ENCODE measurements at places on chromosomes 5 and 9.

GRCh38 chr5:175378444-175379028 is 65.4 kb downstream of the DRD1 start:
- DNase-seq = no peak

DNA sequence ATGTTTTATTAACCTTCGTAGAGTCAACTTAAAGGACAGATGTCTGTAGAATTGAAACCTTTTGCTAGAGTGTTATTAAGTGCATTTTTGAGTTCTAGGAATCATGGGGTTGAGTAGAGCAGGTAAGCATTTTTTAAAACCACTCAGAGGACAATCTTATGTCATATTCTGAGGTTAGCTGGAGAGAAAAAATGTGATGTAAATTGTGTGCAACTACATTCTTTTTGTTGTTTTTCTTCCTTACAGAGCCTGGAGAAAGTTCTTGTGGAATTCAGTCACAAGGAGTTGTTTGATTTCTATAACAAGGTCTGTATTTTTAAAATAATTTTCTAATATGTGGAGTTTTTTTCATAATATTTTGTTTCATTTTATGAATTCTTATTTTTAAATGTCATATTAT is 206.4 kb downstream of the COMMD10 start:
- no peak for DNase-seq

GRCh38 chr9:101705135-101705661 is 33.2 kb downstream of the GRIN3A start:
- DNase-seq = peak; percentile 28

- DNase-seq = no peak
Measured at GRCh38 chr5:153456354-153456753, 34.1 kb upstream of the GRIA1 start.

DNA sequence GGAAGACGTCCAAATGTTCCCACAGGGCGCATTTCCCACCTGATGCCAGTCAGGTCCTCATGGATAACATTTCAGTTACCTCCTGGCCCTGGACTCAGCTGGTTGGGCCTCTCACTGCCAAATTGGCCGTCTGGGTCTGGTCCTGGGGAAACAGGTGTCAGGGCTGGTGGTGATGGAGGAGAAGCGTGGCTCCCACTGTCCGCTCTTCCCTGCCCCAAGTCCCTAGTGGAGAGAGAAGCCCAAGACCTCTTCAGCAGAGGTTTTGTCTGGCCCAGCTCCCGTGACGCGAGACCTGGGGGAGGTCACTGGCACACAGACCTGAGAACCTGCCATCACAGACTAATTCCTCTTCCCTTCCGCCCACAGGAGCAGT is 27.8 kb upstream of the PRDM12 start:
- no peak for DNase-seq

DNA sequence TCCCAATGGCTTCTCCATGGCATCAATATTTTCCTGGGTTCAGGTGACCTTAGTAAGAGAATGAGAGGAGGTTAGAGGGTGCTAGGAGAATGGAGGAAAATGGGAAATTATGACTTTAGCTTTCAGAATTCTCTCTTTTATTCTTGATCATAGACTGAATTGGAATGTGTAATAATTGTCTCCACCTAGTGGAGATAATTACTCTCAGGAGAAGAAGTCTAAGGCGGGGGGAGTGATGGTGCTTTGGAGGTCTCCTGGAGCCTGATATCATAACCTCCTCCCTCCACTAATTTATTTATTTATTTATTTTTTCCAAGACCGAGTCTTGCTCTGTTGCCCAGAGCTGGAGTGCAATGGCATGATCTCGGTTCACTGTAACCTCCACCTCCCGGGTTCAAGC is 221.3 kb downstream of the GRIA1 start:
- no peak for DNase-seq

- no peak for DNase-seq
Measured at GRCh38 chr5:170748951-170749471, 34.5 kb upstream of the GABRP start.

DNA sequence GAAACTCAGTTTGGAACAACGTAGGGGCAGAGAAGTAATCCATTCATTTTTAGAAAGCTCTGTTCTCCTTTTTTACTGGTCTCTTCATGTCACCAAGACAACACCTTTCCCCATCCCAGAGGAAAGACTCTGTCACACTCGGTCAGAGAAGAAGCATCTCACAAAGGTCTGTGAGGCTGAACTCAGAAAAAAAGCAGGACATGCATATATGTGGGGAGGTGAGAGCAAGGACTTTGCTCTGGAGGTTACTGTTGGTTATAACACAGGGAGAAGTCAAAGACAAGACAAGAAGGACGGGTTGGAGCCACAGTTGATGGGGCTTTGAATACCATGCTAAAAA is 19.2 kb upstream of the MTMR12 start:
- no peak for DNase-seq

GRCh38 chr9:137476856-137477255 is 17.7 kb upstream of the NSMF start:
- DNase-seq = no peak

GRCh38 chr5:168910874-168911273 is 331.7 kb upstream of the PANK3 start:
- no peak for DNase-seq

DNA sequence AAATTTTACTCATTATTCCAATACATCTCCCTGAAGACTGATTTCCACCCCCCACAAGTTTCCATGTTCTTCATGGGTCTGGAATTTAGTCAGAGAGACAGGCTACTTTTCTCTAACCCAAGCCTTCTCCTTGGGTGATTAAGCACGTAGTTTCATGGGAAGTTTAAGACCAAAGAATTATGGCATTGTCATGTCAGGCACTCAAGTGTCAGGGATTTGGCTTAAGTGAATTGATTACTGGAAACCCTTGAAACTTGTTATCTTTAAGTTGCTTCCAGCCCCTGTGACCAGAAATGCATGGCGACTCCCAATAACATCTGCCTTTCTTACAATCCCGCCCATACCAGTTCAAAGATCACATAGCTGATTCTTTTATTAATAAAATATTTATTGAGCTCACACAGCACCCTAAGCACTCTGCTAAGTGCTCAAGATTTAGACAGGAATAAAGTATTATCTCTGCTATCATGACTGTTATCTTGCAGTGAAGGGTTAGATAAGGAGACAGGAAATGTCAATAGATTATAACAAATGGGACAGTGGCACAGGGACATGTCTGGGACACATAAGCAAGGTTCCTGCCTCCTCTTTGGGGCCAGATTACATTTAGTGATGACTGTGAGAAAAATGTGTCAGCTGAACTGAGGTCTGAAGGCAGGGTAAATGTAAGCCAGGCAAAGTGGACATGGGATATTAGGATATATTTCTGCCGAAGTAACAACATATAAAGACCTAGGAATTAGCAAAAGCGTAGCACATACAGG is 241.2 kb upstream of the TNC start:
- DNase-seq = no peak

- DNase-seq = no peak
Measured at GRCh38 chr5:141313711-141314110, 6.9 kb downstream of the TAF7 start.

DNA sequence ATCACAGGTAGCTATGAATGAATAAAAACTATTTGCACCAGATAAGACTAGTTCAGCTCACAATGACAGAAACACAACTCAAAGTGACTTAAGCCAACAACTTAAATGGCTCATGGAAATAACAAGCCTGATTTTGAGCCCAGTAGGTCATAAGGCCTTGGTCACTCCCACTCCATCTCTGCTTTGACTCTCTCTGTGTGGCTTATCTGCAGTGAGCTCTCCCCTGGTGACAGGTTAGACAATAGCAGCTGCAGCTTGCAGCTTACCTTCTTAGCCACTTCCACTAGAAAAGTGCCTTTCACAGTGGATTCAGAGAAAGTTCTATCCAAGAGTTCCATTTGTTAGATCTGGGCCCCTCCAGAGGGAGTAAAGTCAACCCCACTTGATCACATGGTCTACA is 315.7 kb downstream of the RAB3C start:
- DNase-seq = no peak

DNA sequence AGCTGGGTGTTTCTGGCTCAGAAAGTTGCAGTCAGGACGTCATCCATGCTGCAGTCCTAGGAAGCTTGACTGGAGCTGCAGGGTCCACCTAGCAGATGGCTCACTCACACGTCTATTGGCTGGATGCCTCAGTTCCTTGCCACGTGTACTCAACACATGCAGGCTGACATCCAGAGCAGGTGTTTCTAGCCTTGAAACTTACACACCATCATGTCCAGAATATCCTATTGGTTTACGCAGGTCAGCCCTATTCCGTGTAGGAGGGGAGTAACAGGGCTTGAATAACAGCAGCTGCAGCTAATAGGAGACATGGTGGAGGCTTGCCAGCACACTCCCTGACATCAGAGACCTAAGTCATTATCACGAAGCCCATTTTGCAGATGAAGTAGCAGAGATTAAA is 473.5 kb downstream of the ACTL7B start:
- DNase-seq = no peak

GRCh38 chr9:92669527-92669889 is 423 bp downstream of the IPPK start:
- peak; percentile 49 for DNase-seq

DNA sequence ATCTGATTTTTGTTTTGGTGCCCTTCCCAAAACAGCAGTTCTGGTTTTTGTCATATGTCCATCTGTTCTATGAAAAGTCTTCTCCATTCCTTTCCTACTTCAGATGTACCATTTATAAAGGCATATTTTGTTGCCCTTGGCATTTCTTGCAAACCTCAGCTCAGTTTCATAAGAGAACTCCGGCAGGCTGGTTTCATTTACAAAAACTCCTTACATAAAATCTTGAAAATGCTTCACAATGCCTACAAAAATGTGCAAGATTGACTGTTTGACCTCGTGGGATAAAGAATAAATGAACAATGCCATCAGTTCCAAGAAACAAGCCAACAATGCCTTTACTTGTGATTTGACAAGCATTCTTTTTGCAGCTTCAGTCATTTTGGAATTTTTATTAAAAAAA is 39.1 kb upstream of the CTNNAL1 start:
- no peak for DNase-seq

GRCh38 chr9:128588581-128589233 is 36.3 kb downstream of the SPTAN1 start:
- DNase-seq = no peak

Measured in activated T-cell treated with anti-CD3 and anti-CD28 coated beads, Interleukin-2, amount 50 U/mL, for 1 hour (primary cell).